ENCODE measurements at places on chromosomes 3 and 15. TPM values are rescaled to one million over a fixed set of nuclear protein-coding genes. Genes with fewer than 3 reads are reported as not detected.

- no peak for DNase-seq
- H3K4me3 ChIP-seq: no peak overlapping the region
- no peak overlapping the region for H3K27ac ChIP-seq
- no peaks in the 10 kb centered on the region for H3K36me3 ChIP-seq
These were observed 73.0 kb upstream of the GOLIM4 start for GRCh38 chr3:168168743-168169142.

AGBL1 gene
- not detected for total RNA-seq

GAP43 gene
- total RNA-seq: 4.9 TPM

DNA sequence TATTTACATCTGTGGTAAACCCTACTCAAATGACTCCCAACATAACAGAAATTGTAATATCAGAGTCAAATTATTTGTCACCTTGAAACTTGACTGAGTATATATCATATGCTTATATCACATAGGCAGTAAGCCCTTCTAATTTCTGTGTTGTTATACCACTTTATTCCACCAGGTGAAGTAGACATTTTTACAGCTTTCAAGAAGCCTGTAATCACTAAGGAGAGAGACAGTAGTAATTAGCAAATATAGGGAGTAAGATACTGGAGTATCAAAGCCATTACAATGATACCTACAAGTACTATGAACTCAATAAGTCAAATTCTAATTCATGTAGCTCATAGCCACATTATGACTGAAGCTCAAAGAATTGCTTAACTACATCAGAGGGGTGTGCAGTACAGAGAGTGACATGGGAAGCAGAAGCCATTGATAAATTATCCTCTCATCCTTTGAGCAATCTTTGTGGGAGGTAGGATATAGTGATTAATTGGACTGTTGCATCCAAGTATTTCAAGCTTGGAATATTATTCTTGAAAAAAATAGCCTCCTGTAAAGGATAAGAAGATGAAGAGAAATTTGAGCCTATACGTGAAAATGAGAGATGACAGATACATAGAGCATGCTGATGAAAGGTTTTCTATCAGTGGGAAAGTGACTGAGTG is 1005.9 kb downstream of the ZPLD1 start:
- DNase-seq: no peak
- H3K4me1 ChIP-seq: no peaks in the 10 kb centered on the region
- no peaks in the 10 kb centered on the region for H3K36me3 ChIP-seq
- no peak overlapping the region for H3K4me3 ChIP-seq
- no peaks in the 10 kb centered on the region for H3K27me3 ChIP-seq

HHLA2 gene
- not detected for total RNA-seq

JMJD7 gene
- total RNA-seq: 26.3 TPM

GRCh38 chr15:39022532-39023305 is 458.1 kb upstream of the RASGRP1 start:
- no peaks in the 10 kb centered on the region for H3K27me3 ChIP-seq
- no peaks in the 10 kb centered on the region for H3K36me3 ChIP-seq
- no peak for DNase-seq
- no peak overlapping the region for H3K4me3 ChIP-seq
- H3K4me1 ChIP-seq: no peaks in the 10 kb centered on the region
- no peak overlapping the region for H3K27ac ChIP-seq

DNA sequence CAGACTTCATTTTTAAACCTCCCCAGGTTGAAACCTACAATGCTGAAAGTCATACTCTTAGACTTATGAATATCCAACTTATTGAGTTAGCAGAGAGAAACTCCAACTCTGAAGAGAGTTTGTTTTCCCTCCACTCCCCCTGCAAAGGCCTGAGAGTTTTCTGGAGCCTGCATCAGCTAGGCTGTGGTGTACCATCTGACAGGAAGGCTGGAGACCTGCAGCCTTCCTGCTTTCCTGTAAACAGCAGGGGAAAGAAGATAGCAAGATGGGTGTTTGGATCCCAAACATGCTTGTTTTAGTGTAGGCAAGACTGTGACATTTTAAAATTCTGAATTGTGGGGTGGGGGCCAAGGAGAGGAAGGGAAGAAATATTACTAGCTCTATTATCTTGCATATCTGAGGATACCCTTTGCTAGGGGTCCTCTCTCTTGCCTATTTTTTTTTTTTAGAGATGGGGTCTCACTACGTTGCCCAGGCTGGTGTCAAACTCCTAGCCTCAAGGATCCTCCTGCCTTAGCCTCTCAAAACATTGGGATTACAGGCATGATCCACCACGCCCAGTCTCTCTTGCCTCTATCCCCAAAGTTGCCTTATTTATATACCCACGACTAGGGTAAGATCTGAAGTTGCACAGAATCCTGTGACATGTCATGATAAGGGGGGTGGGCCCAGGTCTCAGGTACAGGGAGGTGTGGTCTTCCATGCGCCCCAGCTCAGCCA is 51.0 kb upstream of the USP3 start:
- no peak overlapping the region for H3K27ac ChIP-seq
- H3K36me3 ChIP-seq: no peaks in the 10 kb centered on the region
- no peak for DNase-seq
- H3K4me3 ChIP-seq: no peak overlapping the region

TRANK1 gene
- total RNA-seq: 17.7 TPM

GRCh38 chr3:143358155-143358792 is 238.7 kb downstream of the CHST2 start:
- no peaks in the 10 kb centered on the region for H3K36me3 ChIP-seq
- no peak for DNase-seq
- no peak overlapping the region for H3K27ac ChIP-seq
- no peaks in the 10 kb centered on the region for H3K27me3 ChIP-seq

DNA sequence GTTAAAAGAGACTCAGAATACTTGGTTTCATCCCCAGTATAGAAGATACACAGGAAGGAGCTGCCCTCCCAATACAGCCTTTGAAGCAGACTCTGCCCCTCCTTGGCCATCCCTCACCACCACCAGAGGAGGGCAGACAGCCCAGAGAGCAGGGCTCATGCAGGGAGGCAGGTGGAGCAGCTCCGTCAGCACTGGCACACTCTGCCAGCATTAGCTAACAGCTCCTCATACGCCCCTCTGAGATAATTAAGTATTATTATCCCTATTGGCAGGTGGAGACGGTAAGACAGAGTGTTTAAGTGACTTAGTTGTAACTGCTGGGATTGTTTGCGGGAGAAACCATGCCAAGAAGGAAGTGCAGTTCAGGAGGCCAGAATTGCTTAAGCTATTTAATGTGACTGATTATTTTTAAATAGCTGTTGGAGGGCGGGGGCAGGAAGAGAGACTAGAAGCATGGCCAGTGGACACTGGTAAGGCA is 434.0 kb downstream of the EPHB1 start:
- DNase-seq: peak; percentile 58
- H3K4me1 ChIP-seq: no peaks in the 10 kb centered on the region
- no peak overlapping the region for H3K4me3 ChIP-seq
- no peak overlapping the region for H3K27ac ChIP-seq
- H3K36me3 ChIP-seq: no peaks in the 10 kb centered on the region

GRCh38 chr3:40228792-40229350 is 80.6 kb upstream of the EIF1B start:
- H3K36me3 ChIP-seq: no peaks in the 10 kb centered on the region
- H3K27ac ChIP-seq: no peak overlapping the region
- H3K4me1 ChIP-seq: no peaks in the 10 kb centered on the region
- H3K4me3 ChIP-seq: no peak overlapping the region
- no peaks in the 10 kb centered on the region for H3K27me3 ChIP-seq

DNA sequence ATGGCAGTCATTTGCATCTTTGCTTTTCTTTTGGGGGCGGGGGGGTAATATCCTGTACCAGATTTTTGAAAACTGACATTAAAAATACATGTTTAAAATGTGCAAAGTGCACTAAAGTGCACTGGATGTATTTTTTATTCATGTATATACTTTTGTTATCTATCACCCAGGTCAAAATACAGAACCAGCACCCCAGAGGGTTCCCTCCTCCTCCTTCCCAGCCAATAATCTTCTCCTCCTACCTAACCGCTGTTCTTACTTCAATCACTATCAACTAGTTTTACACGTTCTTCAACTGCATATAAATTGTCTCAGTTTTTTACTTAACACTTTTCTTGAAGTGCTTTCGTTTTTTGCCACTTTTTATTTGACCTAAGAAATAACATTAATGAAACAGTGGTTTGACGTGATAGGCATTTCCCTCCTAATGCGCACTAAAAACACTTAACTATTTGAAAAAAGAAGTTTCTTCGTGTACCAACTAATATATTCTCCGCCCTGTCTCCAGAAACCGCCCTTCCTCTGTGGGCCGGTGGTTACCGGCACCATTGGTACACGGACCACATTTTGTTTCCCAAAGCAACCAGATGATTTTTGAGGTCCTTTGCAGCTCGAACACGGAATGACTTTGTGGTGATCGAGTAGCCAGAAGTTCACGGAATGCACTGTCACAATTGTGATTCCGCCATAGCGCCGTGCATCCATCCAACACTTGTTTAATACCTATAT is 836 bp upstream of the AKAP13 start:
- no peaks in the 10 kb centered on the region for H3K36me3 ChIP-seq
- DNase-seq: no peak
- peaks cover 29% of the 10 kb centered on the region for H3K4me1 ChIP-seq
- H3K27ac ChIP-seq: peak overlapping the region; percentile 95
- H3K27me3 ChIP-seq: no peaks in the 10 kb centered on the region

MCF2L2 gene
- 2.0 TPM for total RNA-seq

DNA sequence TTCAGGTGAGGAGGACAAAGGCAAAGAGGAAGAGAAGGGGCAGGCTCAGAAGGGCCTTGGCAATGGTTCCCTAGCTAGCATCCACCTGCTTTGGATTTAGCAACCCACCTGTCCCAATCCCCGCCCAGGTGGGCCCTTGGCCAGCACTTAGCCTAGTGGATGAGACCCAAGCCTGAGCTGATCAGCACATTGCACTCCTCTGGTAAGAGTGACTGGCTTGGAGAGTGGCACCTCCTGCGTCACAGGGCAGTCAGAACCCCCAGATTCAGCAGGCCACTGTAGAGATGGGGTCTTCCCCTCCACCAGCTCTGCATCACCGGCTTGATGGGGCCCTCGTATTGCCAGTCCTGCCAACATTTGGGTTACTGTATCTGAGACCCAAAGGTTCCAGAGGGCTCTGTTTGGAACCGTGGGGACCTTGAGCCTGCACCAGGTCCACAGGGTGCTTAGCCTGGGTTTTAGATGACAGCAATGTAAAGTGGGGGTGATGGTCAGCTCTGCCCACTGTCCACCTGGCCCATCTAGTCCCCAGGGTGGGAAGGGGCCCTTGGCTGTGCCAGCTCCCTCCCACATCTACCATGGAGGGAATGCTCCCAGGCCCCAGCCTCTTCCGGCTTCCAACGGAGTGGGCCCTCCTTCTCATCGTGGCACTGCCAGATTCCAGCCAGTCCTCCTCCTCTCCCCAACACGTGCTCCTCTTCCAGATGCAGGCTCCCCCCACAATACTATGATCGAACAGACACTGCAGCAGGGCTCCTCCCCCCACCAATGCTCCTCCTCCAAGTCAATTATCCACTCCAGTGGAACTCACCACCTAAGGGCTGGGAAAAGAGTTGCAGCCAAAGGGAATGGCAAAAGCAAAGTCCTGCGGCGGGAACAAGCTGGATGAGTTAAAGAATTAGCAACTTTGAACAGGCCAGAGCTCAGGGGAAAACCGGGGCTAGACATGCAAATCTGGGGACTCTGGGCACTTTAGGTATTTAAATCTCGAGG is 45.7 kb downstream of the LHFPL4 start:
- no peak for DNase-seq
- H3K4me3 ChIP-seq: no peak overlapping the region
- no peaks in the 10 kb centered on the region for H3K36me3 ChIP-seq
- no peaks in the 10 kb centered on the region for H3K4me1 ChIP-seq
- H3K27me3 ChIP-seq: no peaks in the 10 kb centered on the region
- no peak overlapping the region for H3K27ac ChIP-seq

GRCh38 chr15:69983696-69984265 is 113.9 kb downstream of the TLE3 start:
- no peaks in the 10 kb centered on the region for H3K27me3 ChIP-seq
- no peaks in the 10 kb centered on the region for H3K4me1 ChIP-seq
- no peak overlapping the region for H3K27ac ChIP-seq
- H3K36me3 ChIP-seq: no peaks in the 10 kb centered on the region
- H3K4me3 ChIP-seq: no peak overlapping the region

GRCh38 chr3:17218587-17218986 is 333.8 kb downstream of the PLCL2 start:
- H3K4me3 ChIP-seq: no peak overlapping the region
- H3K36me3 ChIP-seq: no peaks in the 10 kb centered on the region
- no peak overlapping the region for H3K27ac ChIP-seq
- no peaks in the 10 kb centered on the region for H3K4me1 ChIP-seq

- DNase-seq: no peak
- no peaks in the 10 kb centered on the region for H3K36me3 ChIP-seq
- no peaks in the 10 kb centered on the region for H3K27me3 ChIP-seq
- H3K4me3 ChIP-seq: peak overlapping the region; percentile 88
- H3K4me1 ChIP-seq: peaks cover 43% of the 10 kb centered on the region
These were observed 812 bp upstream of the SEC62 start for GRCh38 chr3:169965562-169966427.

DNA sequence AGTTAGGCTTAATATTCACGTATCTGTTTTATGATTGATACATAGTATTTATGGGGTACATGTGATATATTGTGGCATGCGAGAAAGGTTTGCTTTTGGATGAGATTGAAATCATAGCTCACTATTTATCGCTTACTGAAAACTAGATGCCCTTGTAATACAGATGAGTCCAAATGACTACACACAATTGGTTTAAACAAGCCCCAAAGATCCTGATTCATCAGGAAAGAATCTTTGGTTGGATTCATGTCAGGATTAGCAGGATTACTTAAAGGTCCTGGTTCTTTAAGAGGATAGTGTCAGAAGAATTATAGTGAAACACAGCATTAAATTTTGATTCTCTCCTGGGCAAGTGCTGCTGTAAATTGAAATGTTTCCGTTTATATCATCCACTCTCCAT is 18.6 kb upstream of the AADAC start:
- H3K36me3 ChIP-seq: no peaks in the 10 kb centered on the region

- no peak for DNase-seq
- H3K36me3 ChIP-seq: no peaks in the 10 kb centered on the region
- H3K4me3 ChIP-seq: no peak overlapping the region
- H3K27ac ChIP-seq: peak overlapping the region; percentile 89
These were observed 26.5 kb downstream of the KLF13 start for GRCh38 chr15:31352911-31353811.

DNA sequence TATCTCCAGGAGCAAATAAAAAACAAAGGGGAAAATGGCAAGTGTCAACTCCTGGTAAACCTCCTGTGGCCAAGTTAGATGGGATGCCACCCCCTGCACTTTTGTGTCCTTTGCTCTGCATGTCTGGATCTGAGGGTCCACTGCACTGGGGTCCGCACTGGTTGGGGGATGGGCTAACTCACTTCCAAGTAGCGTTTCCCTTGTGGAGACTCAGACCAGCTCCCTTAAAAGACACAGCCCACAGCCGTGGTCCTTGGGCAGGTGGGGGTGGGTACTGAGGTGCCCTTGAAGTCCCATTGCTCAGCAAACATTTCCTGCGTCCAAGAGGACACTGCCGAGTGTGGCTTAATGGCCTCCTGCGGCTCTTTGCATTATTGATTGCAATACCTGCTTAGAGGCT is 188.2 kb downstream of the MEGF11 start:
- no peaks in the 10 kb centered on the region for H3K36me3 ChIP-seq
- H3K27me3 ChIP-seq: no peaks in the 10 kb centered on the region
- DNase-seq: no peak
- H3K27ac ChIP-seq: no peak overlapping the region

- H3K27me3 ChIP-seq: no peaks in the 10 kb centered on the region
- DNase-seq: no peak
- H3K4me1 ChIP-seq: peaks cover 10% of the 10 kb centered on the region
- peak overlapping the region; percentile 65 for H3K27ac ChIP-seq
- H3K36me3 ChIP-seq: no peaks in the 10 kb centered on the region
- H3K4me3 ChIP-seq: no peak overlapping the region
These were observed 69.3 kb downstream of the CDC25A start for GRCh38 chr3:48118928-48119327.
